Anterior cingulate cortex (tissue), 58 donors: ENCODE measurements at places on chromosomes 13 and 19.
A peak's percentile ranks its signal among the peaks of the same experiment; 100 is the strongest.

GRCh38 chr19:47762615-47763308 lies 15.7 kb upstream of the SELENOW start:
- DNase-seq: no peak

DNA sequence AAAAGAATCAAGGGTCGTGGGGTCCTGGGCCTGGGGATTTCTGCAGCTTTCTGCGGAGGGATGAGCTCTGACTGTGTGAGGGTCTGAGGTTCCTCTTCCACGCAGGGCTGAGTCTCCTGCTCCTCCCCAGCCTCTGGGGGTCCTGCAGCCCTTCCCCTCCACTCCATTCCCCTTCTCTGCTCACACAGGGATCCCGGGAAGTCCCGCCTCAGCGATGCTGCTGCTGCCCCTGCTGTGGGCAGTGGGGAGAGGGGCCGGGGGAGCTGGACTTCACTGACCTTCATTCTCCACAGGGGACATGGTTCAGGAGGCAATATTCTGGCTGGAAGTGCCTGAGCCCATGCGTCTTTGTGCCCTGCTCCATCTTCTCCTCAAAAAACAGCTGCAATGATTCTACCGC lies 26.2 kb upstream of the CD33 start:
- no peak for DNase-seq

- DNase-seq: no peak
Observed at GRCh38 chr19:39192846-39193245, 3.9 kb upstream of the NCCRP1 start.

DNA sequence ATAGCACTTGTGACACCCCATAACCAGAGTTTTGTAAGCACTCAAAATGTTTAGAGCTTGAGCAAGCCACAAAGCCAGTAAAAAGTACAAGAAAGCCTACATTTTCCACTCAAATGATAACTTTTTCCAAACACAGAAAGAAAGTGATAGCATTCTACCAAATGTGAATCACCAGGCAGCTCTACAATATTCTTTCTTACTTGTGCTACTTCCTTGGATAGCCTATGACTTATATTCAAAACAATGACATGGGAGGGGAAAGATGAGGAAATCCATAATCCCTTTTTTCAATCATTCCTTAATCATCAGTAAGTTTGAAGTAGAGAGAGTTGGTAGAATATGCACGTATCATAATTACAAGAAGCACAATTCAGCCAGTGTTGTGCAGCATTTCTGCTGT lies 650.8 kb upstream of the PCDH9 start:
- DNase-seq: no peak

DNA sequence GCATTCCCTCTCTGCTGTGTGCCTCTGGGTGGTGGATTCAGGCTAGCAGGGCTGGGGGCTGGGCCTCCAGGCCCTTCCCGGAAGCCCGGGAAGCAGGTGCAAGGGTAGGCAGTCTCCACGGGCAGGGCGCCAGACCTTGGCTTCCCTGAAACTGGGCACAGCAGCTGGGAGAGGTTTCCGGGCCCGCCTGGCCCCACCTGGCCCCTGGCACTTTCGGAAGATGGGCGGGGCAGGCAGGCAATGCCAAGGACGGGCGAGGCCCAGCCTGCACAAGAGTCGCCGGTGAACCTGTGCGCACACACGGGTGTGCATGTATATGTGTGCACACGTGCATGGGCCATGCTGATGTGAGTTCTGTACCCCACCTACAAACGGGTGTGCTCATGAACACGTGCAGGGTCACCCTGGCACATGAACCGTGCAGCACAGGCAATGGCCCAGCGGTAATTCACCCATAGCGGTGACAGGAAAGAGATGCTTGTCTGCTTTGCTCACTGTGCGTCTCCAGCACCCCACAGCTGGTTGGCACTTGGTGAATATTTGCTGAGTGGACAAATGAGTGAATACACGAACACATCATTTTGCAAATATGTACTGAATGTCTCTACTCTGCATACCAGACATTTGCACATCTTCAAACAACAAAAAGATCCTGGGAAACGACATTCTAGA lies 15.3 kb downstream of the GADD45B start:
- DNase-seq: no peak

GRCh38 chr19:46471811-46472543 lies 614 bp upstream of the PNMA8A start:
- no peak for DNase-seq

DNA sequence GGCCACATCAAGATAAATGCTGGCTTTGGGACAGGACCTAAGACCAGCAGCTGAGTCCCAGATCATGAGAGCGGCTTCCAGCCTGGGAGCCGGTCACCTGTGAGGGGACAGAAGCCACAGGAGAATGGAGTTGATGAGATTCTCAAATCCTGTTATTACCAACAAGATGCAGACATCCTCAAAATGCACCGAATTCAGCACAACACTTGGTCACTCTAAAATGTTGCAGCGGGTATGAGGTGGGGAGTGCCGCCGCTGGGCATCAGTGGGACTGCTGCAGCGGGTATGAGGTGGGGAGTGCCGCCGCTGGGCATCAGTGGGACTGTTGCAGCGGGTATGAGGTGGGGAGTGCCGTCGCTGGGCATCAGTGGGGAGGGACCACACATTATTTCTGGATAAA lies 21.2 kb downstream of the RANBP3 start:
- DNase-seq: no peak

GRCh38 chr13:98910501-98910951 lies 67.3 kb downstream of the DOCK9 start:
- DNase-seq: no peak

GRCh38 chr19:55283548-55284377 lies at the start of gene BRSK1:
TSS of gene BRSK1 (plus strand) at chr19:55283997. CDS start at chr19:55284443, 446 bp downstream.
- peak; percentile 76 for DNase-seq

GRCh38 chr13:33349986-33350826 lies 64.7 kb upstream of the STARD13 start:
- DNase-seq: peak; percentile 18

DNA sequence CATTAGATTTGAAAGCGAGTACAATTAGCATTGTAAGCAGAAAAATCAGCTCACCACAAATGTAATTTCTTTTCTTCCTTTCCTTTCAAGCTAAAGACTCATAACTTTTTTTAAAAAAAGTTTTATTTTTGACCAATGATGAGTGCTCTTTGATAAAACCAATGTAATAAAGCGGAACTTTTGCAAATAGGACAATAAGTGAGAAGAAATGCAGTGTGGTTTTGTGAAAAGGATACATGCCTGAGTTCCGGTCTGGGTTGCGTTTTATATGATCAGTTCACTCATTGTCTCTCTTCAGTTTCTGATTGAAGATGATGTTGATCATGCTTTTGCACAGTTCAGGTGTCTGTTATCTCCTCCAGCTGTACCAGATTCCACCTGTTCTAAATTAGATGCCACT lies 274.4 kb downstream of the KLF12 start:
- no peak for DNase-seq

- DNase-seq: no peak
Observed at GRCh38 chr13:39825886-39826285, 170.4 kb downstream of the COG6 start.

DNA sequence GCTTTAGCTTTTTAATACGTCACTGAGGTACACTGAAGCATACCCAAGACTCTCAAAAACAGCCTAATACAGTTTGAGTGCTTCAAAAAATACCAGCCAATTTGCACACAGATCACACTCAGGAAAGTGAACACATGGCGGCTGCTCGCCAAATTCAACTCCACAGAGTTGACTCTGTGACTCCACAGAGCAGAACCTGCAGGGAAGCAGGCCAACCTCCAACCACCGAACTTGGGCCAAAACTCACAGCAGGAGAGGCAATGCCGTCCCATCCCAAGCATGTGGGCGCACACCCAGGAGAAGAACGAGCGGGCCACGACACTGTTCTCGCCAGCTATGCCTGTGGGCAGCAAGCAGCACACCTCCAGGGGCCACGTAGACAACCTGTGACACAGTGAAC lies 21.1 kb downstream of the ELL start:
- DNase-seq: no peak

DNA sequence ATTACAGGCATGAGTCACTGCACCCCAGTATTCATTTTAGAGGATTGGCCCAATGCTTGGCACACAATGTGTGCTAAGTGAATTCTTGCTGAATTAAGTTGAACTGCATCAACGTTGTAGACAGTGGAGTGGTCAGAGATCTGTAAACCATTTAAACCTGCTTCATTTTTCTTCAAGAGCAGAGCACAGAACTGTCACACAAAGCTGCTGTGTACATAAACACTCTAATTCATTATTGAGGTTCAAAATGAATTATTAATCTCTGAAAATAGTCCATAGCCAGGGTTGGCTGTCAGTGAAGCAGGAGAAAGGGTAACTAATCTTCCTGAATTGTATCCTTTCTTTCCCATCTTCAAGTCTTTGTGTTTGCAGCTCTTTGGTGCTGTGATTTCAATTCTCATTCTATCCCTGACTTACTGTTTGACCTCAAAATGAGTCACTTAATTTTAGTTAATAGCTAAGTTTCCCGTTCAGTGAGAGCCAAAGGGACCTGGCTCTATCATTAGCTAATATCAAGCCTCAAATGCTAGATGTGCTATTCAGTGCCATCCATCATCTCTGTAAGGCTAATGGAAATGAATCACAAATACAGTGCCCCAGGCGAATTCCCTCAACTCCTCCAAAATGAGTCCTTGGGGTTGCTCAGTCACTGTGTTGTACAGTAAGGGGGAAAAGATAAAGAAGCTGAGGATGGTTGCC lies 77.0 kb upstream of the TSC22D1 start:
- no peak for DNase-seq

GRCh38 chr19:31513841-31514240 lies 164.6 kb upstream of the TSHZ3 start:
- no peak for DNase-seq
